CD4-positive, alpha-beta T cell treated with Interleukin-10 for 1 hour (primary cell): ENCODE measurements at places on chromosomes 6 and 20.

DNA sequence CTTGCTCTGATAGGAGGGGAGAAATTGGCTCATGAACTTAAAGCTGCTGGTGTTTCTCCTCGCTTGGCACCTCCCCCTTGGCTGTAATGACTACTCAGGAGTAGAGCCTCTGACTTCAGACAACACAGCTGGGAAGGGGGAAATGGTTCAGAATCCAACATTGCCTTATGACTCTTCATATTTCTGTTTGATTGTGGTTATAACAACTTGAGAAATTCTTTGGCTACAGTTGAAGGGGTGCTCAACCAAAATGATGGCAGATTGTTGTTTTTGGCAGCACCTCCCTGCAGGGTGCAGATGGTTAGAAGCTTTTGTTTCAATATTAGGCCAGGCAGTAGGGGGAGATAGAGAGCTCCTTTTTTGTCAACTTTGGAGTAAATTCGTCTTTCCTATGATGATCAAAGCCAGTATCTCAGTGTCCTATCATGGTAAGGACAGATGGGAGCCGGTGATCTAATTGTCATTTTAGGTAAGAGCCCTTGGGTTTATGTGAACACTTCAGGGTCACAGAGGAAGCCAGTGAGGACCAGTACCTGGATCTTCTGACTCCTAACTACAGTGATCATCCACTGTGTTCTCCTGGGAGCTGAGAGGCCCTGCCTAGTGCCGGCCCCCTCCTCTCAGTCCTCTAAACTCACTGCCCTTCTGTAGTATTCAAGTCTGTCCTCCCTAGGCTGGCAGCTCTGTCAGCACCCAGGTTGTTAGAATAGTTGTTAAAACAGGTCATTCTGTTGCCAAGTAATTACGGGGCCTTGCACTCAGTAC lies 39.9 kb downstream of the RPRD1B start:
- peak; percentile 57 for DNase-seq

DNA sequence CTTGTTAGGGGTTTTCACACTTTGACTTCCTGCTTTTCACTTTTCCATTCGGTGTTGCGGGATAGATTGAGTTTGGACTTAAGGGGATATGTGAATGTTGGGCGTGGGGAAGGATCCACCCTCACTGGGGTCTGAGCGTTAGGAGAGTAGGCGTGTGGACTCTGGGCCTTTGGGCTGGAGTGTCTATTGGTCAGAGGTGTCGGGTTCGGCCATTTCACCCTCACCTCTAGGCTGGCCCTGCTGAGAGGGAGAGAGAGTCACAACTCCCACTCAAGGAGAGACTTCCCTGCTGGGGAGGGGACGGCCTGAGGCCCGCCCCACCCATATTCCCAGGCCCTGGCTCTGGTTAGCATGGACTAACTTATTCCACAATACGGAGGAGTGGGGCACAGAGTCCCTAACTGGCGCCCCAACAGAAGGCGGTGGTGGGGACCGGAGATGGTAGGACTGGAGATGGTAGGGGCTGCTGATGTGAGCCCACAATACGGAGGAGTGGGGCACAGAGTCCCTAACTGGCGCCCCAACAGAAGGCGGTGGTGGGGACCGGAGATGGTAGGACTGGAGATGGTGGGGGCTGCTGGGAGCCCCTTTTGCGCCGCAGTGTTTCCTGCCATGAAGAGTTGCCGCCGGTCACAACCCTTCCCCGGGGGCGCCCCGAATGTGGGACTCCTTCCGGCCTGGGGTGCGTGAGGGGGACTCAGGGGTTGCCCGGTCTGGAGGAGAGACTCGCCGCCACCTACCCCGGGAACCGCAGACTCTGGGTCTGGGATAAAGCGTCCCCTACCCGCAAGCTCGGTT lies 1.4 kb upstream of the PTPRA start:
- DNase-seq: peak; percentile 32

- no peak for DNase-seq
These were observed 25.1 kb upstream of the TCFL5 start for GRCh38 chr20:62886709-62887058.

GRCh38 chr6:79301290-79301689 lies 66.8 kb upstream of the HMGN3 start:
- DNase-seq: no peak

- no peak for DNase-seq
These were observed 156.2 kb downstream of the RNASET2 start for GRCh38 chr6:166800137-166800536.

DNA sequence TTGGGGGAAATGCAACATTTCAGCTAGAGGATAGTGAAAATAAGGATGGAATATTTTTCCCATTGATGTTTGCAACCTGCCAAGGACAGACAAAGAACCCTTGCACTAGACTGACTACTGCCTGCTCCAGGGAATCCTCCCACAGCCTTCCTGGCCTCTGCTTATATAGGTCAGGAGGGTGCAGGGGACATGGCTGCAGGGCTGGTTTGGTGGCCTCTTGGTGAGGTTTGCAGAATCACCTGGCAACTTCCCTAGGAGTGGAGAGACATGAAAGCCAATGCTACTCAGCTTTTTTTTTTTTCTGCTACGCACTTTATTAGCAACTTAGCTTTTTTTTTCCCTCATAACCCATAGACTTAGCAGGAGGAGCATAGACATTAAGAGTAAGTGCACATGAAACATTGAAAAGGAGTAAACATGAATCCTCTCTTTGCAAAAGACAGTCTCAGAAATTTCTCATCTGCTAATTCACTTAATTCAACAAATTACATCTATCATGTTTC lies 39.8 kb upstream of the CDYL start:
- DNase-seq: no peak

DNA sequence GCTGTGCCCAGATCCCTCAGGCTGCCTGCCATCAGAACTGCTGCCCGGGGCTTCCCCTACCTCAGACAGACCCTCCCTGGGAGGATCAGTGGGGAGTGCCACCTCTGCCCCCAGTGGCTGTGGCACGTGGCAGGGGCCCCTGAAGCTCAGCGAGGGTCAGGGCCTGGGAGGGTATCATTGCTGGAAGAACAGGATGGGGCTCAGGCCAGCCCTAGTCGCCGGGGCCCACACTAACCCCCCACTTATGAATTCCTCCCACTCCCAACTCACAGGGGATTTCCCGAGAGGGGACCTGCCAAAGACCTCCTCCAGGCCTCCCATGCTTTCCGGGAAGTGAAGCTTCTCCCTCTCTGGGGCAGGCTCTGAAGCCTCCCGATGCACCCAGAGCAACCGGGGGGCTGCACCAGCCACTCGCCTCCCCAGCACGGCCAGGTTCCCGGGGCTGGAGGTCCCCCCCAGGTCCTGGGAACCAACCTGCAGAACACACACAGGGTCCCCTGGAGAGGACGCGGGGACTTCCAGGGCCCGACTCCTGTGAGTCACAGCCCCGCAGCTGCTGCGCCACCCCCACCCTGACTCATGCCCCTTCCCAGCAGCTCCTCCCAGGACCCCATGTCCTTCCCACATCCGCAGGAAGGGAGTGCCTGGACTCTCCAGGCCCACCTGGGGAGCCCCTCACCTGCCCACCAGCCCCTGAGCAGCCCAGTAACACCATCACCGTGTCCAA lies 2.5 kb downstream of the TNFRSF6B start:
- no peak for DNase-seq

DNA sequence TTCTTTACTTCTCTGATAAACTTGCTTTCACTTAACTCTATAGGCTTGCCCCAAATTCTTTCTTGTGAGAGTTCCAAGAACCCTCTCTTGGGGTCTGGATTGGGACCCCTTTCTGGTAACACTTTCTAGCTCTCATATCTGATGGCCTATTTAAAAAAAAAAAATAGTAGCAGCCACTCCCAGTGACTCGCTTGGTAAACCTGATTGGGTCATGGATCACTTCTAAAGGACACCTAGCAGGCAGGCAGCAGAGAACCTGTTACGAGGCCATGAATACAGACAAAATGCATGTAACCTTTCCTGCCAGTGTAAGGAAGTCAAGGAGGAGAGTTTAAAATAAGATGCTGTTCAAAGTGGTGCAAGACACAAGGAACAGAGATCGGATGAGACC lies 9.1 kb upstream of the SERPINB6 start:
- DNase-seq: no peak

GRCh38 chr20:43188234-43188653 lies 1.5 kb downstream of the PTPRT start:
- no peak for DNase-seq

DNA sequence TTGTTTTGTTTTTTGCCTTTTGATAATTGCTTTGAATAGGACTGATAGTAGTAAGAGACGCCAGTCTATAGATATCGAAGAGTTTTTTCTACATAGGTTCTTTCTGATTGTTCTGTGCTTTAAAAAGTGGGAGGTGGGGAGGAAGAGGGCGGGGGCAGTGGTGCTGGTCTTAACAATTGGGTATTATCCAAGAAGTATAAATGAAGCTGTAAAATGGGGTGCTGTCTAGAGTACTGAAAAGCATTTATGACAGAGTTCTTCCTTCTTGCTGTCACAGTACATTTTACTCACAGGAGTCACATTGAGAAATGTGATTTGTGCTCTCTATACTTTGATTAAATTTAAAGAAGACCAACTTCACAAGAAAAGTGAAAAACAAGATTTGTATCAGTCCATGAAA lies 41.0 kb downstream of the MAPK14 start:
- no peak for DNase-seq

GRCh38 chr20:50701041-50701963 lies 10.0 kb upstream of the RIPOR3 start:
- no peak for DNase-seq

DNA sequence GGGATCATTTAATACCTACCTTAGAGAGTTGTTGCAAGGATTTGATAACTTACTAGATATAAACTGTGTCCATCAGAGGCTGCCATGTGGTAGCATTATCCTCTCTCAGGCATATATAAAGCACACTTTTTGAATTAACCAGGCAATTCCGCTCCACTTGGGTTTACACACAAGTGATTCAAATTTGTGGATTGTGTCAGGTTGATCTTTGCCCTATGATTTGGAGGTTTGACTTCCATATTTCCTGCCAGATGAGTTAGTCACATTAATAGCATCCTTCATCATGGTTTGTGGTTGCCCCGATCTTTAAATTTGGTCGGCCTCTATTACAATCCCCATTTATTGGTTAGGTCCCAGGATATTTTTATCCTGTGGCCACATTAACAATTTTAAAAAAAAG lies 44.8 kb upstream of the CTAGE9 start:
- no peak for DNase-seq

GRCh38 chr20:19976595-19977372 lies 40.4 kb upstream of the NAA20 start:
- DNase-seq: peak; percentile 7

DNA sequence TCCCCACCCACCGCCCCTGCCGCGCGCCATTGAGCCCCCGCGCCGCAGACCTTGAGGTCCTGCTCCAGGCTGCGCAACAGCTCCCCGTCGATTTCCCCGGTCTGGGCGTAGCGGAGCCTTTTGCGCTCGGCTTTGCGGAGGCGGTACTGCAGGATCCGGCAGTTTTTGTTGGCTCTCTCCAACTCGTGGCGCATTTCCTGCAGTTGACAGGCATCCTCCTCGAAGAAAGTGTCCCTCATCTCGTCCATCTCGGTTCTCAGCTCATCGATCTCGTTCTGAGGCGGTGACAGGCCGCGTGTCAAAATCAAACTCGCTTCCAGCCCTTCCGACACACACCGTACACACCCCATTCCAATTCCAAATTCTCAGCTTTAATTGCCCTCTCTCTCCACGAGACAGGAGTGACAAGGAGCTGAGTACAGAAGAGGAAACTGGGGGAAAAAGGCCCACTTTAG lies 4.3 kb downstream of the MTCL3 start:
- peak; percentile 50 for DNase-seq

- peak; percentile 67 for DNase-seq
These were observed 75.5 kb upstream of the SCP2D1 start for GRCh38 chr20:18738055-18738454.

- DNase-seq: peak; percentile 25
These were observed 741 bp downstream of the PTPN1 start for GRCh38 chr20:50510706-50511542.

GRCh38 chr20:31770243-31770642 lies 31.2 kb downstream of the TPX2 start:
- peak; percentile 22 for DNase-seq

- peak; percentile 24 for DNase-seq
These were observed 39.7 kb downstream of the TAF4 start for GRCh38 chr20:62025832-62026563.

- no peak for DNase-seq
These were observed 191.7 kb downstream of the SMOC2 start for GRCh38 chr6:168632694-168633093.

DNA sequence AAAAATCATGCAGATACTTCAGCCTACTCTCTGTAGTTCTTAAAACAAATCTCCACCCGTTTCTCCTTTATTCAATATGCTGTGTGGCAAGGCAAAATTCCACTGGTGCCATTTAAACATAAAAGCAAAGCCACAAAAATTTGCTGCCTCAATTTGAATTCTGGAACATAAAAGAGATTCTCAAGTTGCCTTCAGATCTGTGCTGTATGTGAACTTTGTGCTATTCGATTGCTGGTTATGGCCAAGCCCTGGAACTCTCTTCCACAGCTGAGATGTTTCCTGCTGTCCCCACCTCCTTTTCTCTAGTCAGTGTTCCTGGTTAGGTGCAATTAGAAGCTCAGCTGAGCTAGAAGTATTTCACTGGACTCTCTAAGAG lies 395.3 kb upstream of the BTBD3 start:
- no peak for DNase-seq

- DNase-seq: no peak
These were observed 154.0 kb downstream of the ZNF217 start for GRCh38 chr20:53439616-53440015.

GRCh38 chr6:56570413-56571359 lies 72.0 kb downstream of the DST start:
- peak; percentile 7 for DNase-seq

DNA sequence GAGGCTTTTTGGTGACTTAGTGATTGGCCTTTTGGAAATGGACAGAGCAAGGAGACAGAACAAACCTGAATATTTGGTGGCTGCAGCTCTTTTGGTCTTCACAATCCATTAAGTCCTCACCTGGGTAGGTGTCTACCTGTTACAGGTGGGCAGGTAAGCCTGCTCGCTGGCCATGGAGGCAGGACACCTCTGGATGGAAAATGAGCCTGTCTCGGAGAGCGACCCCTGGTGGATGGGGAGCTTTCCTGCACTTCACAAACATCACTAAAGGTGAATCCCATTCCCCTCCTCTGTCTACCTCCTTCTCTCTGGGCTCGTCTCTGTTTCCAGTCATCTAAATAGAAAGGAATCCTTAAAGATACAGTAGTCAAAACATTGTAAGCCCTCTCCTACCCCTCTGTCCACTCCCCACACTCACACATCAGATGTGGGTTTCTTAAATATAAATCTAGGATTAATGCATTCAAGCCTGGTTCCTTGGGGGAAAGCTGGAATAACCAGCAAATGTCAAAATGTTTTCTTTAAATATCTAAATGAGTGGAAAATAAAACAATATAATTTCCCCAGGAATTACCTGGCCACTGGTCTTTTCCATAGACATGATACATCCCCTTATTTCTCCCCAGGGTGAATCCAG lies 304.9 kb downstream of the CDH26 start:
- DNase-seq: peak; percentile 57

DNA sequence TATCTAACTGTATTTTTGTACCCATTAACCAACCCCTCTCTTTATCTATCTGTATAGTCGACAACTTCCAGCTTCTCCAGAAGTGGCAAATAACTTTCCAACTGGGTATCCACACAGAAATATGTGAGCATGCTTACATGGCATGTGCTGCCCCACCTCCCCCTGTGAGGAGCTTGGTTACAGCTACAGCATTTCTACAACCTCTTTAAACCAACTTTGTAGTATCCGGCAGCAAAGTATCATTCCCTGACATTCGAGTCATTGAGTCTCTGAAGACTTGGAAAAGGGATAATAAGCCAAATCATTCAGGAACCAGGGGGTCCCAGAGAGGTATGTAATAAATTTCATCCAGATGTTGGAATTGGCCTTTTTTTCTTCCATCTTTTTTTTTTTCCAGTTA lies 48.2 kb upstream of the ASIP start:
- no peak for DNase-seq

GRCh38 chr20:63756648-63756991 lies 17.0 kb downstream of the SLC2A4RG start:
- DNase-seq: peak; percentile 44
